Retinal pigment epithelial cell (primary cell): ENCODE measurements at places on chromosomes 1 and 21.

- DNase-seq, result no peak
Observed at GRCh38 chr21:25660233-25660632, 21.2 kb downstream of the JAM2 start.

DNA sequence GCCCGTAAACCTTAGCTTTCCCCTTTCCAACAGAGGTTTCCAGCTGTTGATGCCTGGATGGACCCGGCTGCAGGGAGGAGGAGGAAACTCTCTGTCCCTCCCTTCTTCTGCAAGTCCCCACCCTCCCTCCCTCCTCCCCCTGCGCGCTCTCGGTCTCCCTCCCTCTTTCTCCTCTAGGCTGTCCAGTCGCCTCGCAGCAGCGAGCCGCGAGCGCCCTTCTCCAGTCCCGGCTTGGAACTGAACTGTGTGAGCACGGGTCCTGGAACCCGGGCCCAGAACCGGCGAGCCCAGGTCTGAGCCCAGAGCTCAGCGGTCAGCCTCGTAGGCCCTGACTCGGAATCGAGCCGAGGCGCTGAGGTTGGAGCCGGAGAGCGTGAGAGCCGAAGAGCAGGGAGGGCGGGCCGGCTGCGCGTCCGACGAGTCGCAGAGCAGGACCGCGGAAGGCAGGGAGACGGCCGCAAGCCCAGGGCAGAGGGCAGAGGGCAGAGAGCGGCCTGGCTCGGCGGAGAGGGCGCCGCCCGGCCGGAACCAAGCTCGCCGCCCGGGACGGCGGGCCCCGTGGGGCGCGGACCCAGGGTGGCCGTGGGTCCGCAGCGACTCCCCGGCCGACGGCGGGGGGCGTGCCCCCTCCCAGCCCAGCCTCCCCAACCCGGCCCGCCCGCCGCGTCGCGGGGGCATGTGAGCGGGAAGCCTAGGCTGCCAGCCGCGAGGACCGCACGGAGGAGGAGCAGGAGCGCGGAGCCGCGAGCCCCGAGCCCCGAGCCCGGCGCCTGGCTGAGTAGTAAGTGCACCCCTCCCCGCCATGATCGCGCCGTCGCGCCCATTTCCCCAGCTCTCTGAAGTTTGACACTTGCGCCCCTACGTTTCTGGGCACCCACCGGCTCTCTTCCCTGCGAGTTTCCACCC is at the start of gene SOX13:
Gene SOX13 (plus strand): TSS at position 185 of the 906 bp plus-strand sequence. CDS start 39,801 bp downstream, outside the sequence.
- peak; percentile 47 for DNase-seq

GRCh38 chr1:24118410-24119242 is 6.7 kb upstream of the MYOM3 start:
- DNase-seq, result no peak

GRCh38 chr1:176552999-176553398 is 90.0 kb downstream of the PAPPA2 start:
- no peak for DNase-seq

DNA sequence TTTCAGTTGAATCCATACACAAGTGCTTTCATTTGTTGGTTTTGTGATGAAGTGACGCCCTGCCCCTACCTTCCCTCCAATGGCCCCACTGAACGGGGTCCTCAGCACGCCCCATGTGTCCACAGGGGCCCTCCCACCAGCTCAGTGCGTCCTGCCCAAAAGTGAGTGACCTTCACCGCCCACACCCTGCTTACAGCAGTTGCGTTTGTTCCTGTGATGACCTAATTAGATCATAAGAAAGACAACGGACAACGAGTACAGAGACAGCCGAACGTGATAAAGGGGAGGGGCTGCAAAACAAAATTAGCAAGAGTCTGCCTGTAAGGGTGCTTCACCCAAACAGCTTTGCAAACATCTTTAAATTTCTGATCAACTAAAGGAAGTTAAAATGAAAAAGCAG is 38.2 kb upstream of the RIPK4 start:
- DNase-seq, result no peak

DNA sequence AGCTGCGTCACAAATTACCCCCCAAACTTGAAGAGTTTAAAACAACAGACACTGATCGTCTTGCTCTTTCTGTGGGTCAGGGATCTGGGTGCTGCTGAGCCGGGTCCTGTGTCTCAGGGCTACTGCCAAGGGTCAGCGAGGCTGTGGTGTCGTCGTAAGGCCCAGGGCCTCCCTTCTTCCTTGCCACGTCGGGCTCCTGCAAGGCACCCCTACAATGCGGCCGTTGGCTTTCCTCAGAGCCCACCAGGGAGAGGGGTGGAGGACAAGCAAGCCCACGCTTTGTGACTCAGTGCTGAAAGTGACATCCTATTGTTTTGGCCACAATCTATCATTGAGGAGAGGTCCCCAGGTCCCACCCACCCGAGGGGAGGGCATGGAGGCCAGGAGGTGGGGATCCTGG is 7.7 kb upstream of the FBLIM1 start:
- no peak for DNase-seq

DNA sequence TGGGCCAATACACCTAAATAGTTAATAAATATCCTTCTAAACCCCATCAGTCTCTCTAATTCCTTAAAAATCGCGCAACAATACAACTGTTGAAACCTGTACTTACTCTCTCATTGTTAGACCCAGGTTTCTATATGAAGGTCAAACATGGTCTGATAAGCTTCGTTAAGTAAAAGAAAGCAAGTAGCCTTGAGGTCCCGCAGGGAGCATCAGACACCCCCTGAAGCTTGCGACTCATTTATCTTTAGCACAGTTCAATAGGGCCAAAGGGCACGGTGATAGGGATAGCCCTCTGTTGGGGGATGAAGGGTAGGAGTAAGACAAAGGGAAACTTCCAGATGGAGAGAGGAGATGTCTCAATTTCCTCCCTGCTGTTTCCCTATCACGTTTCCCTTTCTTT is 27.3 kb upstream of the THEM4 start:
- no peak for DNase-seq

- no peak for DNase-seq
Observed at GRCh38 chr1:17028662-17029188, 17.0 kb upstream of the ATP13A2 start.

DNA sequence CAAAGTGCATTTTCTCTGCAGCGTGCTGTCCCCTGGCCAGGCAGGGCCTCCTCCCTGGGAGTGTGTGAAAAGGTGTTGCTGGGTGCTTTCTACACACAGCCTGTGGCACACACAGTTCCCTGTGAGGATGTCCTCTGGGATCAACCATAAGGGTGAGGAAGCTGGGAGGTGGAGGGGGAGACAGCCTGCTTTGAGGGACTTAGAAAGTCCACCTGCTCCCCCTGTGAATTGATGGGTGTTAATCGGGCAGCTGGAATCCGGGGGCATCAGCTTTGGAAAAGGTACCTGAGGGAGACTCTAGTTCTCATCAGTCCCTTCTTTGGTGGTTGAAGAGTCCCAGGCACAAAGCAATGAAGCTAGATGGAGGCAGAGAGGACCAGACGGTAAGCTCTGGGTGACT is 35.8 kb downstream of the LHX4 start:
- no peak for DNase-seq

DNA sequence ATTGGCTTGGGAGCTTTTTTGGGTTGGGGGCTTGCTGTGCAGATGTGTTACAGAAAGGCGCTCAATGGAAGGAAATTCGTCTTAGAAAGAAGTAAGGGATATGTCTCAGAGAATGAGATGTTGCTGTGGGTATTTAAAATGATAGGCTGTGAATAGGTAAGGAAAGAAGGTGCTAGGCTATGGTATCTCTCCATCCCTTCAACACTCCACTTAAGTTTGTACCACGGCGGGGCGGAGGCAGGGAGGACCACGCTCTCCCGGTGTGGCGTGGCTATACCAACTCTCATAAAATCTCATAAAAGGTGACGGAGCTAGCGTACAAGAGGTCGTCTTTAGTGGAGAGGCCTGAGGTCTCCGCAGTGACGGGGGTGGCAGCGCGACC is 305 bp upstream of the RPS6KC1 start:
- DNase-seq, result no peak

DNA sequence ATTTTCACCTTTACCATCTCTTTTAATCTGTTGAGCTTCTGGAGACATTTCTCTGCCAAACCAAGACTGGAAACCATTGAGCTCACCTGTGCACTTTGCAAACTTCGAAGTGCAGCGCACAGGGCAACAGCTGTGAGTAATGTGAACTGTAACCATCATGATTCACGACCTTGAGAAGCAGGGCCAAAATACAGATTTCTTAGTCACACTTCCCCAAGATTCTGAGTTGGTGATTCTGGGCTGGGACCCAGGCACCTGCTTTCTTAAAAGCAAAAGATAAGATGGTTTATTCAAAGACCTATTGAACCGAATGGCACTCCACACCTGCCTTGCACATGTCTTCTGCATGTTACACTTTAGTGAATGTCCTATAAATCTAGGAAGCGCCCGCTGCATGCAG is 10.2 kb downstream of the AGTRAP start:
- DNase-seq, result no peak

DNA sequence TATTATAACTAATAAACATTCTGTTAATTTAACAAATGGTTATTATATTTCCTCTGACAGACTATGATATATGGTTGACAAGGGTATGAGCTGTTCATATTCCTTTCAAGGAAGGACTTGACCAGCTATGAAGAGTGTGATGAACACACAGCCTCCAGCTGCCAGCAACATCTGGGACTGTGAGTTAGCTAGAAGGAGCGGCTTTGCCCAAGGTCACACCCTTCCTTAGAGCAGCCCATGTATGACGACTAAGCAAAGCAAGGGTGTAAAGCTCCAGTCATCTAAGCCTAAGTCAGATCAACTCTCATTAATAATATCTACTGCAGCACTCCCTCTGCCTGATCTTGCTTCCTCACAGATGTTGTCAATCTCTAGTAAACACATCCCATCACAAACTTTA is 355.4 kb downstream of the PLPP3 start:
- DNase-seq, result no peak

GRCh38 chr1:61472876-61473275 is 252.1 kb downstream of the TM2D1 start:
- DNase-seq, result no peak

DNA sequence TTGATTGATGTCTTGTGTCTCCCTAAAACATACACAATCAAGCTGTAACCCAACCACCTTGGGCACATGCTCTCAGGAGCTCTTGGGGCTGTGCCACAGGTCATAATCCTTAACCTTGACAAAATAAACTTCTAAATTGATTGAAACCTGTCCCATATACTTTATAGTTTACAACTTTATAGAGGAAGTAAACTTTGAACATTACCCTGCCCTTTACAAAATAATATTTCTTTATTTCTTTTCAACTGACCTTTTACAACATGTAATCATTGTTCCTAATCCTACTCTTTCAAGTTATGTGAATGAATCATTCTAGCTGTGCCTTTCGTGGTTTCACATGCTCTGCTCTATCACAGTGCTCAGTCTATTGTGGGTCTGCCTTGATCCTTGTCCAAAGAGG is 118.3 kb upstream of the ATP1A1 start:
- DNase-seq, result peak; percentile 39

DNA sequence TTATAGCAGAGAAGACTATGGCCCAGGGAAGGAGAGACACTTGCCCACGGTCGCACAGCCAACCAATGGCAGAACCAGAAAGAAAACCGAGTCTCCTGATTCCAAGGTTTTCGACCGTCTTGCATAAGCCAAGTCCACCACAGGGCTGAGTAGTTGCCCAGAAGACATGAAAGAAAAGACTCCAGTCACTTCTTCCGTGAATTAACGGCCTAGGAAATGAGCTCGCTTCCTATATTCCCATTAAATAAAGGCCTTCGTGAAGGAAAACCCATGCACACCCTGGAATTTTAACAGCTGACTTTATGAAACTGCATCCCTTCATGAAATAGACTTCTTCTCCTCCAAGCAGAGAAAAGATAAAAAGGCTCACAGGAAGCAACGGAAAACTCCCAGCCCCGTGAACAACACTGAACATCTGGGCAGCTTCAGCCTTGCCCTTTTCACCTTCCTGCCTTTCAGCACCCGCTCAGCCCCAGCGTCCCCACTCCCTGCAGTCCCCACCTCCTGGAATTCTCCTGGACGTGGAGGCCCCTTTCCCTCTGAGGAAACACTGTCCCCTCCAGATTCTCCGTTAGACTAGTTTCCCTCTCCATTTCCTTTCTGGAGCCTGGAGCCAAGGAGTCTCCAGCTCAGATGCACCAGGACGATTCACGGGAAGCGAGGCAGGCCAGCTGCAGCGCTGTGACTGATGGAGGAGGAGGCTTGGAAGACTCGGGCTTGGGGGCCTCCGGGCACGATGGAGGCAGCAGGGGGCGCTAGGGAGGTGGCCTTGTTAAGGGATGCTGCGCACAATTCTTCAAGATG is 2.7 kb upstream of the MYOC start:
- DNase-seq, result no peak

- no peak for DNase-seq
Observed at GRCh38 chr1:94602802-94603625, 61.5 kb upstream of the F3 start.

DNA sequence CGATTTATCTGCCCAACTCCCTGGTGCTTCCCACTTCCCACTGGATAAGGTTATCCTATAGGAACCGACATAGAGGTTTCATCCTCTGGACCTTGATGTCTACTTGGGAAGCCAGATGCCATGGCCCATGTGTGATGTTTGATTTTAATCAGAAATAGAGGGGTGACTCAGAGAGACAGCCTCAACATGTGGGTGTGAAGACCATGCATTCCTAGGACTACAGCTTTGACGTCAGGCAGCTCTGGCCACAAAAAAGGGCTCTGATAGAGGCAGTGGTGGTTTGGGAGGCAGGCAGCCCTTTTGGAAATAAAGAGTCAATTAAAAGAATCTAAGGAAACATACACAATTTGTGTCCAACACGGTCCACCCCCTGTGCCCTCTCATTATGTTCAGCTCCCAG is 5.2 kb upstream of the SH2D2A start:
- DNase-seq, result no peak

GRCh38 chr1:65066766-65067490 is 81.1 kb upstream of the AK4 start:
- DNase-seq, result no peak

DNA sequence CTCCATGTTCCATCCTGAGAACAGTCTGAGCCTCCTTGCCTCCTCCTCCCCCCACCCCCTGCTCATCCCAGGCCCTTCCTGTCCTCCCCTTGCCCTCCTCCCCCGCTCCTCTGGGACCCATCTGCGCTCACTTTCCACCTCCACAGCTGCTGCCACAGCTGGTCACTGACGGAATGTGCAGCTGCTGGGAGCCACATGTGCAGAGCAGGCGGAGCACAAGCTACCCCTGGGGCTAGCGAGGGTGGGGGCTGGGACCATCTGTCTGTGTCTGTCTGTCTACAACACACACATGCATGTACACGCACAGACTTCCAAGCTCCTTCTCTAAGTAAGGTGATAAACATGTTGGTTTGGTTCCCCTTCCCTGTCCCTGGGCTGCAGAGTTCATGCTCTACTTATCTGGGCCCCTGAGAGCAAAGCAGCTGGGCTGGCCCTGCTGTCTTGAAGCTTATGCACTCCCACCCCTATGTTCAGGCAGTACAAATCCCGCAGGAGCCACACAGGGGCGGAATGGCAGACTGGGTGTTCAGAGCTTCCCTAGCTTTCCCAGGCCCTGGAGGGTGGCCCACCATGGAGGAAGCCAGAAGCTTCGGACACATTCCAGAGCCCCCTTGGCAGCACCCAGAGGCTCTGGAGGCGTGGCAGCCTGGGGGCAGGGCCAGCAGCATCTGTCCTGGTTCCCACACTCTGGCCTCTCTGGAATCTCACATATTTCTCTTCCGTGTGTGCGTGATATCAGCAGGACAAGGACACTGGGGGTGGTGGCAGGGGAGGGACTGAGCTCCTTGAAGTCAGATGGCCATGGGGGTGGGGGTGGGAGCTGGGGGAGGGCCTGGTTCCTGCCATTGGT is 7.0 kb upstream of the HEYL start:
- DNase-seq, result no peak

- DNase-seq, result no peak
Observed at GRCh38 chr1:173005196-173005864, 45.4 kb downstream of the TNFSF18 start.
